ENCODE measurements at places on chromosomes 13 and 19.

GRCh38 chr13:50419896-50420295 lies 404.7 kb downstream of the KCNRG start:
- no peak for DNase-seq

- DNase-seq, result no peak
These were observed 10.6 kb upstream of the ZNF460 start for GRCh38 chr19:57269515-57270250.

DNA sequence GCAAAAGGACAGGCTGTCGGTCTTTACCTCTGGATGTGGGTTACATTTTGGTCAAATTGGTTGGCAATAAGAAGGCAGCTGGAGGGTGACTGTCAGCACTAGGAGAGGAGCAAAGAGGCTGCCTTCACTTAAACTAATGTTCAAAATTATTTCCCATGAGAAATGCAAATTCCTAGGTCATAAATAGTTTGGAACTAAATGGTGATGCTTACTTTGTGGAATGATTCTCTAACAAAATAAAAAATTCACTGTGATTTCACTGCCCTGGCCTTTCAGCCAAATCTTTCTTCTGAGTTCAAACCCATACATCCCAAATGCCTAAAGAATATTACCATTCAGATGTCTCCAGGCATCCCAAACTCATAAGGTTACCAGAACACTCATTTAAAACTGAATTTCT lies 25.0 kb upstream of the OXGR1 start:
- DNase-seq, result no peak

DNA sequence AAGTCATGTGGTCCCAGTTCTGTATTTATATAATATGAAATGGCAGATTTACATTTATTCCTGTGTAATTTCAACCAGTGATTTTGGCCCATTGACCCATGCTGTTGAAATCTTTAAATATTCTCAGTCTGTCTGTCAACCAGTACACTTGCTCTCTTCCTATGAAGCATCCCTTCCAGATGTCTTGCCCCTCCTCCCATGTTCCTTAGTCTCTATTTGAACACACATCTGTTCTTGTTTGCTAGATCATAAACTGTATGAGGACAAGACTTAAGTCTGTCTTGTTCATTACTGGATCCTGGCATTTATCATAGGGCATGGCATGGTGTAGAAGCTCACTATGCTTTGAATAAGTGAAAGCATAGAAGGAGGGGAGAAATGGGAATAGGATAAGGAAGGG lies 34.9 kb downstream of the STARD13 start:
- no peak for DNase-seq

DNA sequence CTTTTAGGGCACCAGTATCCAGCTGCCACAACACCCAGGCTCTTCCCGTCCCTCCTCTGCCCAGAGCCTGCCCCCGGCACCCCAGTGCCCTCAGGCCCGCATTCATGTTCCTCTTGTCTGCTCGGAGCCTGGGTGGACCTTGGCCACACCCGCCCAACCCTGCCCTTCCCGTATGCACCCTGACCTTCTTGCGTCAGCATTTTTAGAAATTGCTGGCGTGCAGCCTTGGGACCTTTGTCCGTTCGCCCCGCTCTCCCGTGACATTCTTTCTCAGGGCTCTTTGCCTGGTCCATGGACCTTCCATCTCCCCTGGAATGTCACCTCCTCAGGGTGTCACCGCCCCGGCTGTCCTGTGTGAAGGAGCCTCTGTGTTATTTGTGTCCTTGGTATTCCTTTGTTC lies 7.6 kb downstream of the NUCB1 start:
- DNase-seq, result no peak

GRCh38 chr13:40337651-40338050 lies 328.8 kb downstream of the FOXO1 start:
- no peak for DNase-seq

DNA sequence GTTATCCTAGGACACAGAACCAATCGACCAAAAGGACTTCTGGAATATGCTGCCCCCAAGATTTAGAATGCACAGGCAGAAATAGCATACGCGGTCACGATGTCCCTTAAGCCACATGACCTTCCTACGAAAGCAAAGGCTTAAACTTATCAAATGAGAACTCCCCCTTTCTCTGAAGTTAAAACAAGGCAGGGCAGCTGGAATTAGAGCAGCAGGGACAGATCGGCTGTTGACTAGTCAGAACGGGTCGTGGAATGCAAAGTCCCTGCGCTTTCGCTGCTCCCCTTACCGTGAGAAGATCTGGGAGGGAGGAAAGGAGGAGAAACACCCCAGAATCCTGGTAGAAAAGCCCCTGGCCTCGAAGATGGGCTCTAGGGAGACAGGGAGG lies 799 bp upstream of the USPL1 start:
- DNase-seq, result peak; percentile 60

GRCh38 chr13:21344662-21345176 lies 114.4 kb downstream of the ZDHHC20 start:
- DNase-seq, result no peak

DNA sequence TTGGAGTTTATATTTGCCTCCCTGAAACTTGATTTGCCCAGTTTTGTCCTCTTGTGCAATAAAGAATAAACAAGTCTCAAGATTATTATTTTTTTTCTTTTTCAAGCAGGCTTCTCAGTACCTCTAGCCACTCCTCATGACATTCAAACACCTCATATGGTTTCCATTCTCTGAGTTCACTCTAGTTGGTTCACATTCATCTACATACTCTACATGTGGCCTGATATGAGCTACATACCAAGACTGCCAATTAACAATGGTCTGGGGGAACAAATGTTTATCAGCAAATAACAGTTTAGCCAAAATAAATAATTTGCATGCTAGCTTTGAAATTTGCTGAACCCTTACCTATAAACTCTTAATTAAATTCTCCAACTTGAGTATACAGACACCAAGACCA lies 22.5 kb downstream of the KCNRG start:
- no peak for DNase-seq

DNA sequence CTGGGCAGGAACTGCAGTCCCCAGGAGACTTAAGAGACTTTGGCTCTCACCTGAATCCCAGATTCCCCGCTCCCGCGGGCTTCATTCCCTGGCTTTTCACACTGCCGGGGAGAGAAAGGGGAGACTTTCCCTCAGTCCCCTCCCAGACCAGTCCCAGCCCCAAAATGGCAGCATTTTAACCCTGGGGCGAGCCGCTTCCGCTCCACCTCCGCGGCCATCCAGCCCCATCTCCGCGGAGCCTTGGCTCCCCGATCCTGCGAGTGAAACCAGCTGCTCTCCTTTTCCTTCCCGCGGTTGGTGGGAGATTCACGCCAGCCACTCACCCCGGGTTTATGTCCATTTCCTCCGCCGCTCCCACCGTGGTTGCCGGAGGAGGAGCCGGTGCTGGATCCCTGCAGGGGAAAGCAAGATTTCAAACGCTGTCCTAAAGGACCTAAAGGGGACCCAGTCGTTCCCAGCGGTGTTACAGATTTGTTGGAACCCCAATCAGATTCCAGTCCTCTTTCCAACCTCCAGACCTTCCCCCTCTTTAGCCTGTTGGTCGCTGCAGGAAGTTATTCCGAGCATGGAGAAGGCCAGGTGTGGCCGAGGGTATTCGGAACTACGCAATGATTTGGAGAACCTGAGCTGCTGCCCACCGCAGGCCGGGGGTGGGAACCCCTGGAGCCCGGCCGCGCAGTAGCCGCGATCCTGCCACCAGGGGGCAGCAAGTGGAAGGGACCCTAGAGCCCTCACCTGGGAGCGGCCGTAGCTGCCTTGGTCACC lies 3.4 kb downstream of the DMKN start:
- DNase-seq, result peak; percentile 57

GRCh38 chr13:24834902-24835510 lies 71.0 kb downstream of the RNF17 start:
- DNase-seq, result no peak

DNA sequence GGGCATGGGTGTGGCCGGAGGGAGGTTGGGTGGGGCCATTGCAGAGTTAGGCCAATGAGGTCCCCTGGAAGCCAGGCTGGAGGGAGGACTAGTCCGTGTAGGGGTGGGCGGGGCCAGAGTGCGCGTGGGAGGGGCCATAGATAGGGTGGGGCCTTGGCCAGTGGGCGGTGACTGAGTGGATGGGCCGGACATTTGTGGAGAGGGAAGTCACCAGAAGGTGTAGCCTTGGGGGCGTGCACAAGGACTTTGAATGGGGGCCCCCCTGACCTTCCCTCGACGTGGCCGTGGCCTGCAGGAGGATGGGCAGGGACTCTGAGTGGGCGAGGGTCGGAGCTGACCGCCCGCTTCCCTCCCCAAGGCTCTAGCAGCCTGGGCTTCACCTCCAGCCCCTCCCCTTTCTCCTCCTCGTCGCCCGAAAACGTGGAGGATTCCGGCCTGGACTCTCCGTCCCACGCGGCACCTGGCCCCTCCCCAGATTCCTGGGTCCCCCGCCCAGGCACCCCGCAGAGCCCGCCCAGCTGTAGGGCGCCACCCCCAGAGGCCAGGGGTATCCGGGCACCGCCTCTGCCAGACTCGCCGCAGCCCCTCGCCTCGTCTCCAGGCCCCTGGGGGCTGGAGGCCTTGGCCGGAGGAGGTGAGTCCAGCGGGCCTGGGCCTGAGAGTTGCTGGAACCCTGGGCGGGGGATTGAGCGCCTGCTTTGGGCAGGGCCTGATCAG lies 16.5 kb upstream of the B3GNT3 start:
- no peak for DNase-seq

DNA sequence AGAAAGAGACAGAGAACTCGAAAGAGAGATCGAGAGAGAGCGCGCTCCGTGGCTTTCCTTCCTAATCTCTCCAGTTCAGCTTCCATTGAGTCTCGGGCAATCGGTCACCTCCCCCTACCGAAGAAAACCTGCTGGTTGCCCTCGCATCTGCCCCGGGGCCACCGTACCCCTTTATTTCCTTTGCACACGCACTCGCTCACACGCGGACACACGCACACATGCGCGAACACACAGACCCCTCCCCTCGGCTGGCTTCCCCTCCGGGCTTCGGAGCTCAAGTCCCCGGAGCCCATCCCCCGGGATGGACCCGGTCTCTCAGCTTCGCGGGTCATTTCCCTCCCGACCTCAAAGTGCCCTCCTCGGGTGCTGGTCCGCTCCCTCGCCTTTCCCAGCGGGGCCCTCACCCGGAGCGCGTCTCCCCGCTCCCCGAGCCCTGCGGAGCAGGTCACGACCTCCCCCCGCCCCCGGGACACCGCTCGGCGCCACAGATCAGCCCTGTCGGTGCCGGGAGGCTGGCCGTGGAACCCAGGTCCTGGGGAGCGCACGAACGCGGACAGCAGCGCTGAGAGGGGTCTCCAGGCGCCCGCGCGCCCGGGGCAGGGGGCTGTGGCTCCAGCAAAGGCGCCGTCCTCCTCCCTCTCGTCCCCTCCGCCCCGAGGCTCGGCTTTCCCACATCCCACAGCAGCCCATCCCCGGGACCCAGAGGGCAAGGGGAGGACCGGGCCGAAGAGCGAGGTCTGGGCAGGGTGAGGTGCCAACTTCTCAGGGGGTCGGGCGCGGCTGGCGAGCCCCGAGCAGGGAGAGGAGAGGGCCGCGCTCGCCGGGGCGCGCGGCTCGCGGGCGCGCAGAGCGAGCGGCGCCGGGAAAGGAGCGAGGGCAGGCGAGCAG lies 1.8 kb downstream of the DACH1 start:
- DNase-seq, result no peak

- no peak for DNase-seq
These were observed 176.3 kb downstream of the RBM26 start for GRCh38 chr13:79229761-79230160.

DNA sequence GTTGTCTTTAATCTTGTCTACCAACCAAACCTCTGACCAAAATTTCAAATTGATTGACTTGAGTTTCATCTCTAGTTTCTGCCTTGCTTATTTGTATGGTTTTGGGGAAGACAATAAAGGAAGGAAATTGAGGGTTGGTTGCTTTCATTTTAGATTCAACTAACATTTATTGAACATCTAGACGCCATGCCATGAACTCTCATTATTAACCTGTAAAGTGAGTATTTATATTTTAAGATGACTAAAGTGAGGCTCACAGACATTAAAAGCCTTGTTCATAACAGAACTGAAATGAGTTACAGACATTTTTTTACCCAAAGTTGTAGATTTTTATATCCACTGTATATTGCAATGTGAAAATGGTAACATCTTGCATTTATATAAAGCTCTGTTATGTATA lies 239.3 kb downstream of the LMO7 start:
- no peak for DNase-seq

DNA sequence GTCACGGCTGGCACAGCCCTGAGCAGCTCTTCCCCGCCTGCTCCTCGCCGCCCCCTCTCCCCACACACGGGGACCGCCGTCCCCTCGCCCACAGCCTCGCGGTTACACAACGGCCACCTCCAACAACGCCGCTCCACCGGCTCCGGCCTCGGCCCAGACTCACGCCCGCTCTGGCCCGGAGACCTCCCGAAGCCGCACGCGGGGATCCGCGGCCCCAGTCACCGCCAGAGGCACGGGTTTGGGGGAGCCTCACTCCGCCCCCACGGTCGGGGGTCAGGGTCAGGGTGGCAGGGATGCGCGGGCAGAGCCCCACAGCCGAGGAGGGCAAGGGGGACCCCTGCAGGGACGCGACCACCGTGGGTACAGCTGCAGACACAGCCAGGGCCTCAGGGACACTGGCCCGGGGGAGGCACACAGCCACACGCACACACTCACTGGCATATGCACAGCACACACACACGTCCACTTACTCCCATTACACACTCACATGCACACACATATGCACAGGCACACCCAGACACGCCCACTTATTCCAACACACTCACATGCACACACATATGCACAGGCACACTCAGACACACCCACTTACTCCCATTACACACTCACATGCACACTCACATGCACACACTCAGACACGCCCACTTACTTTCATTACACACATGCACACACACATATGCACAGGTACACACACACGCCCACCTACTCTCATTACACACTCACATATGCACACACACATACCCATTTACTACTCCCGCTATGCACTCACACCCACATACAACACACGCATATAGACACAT lies 1.6 kb downstream of the TTYH1 start:
- no peak for DNase-seq

- DNase-seq, result no peak
These were observed 43.4 kb upstream of the XPO4 start for GRCh38 chr13:20945952-20946383.

- no peak for DNase-seq
These were observed 752.8 kb upstream of the MIR17HG start for GRCh38 chr13:90594681-90595080.

DNA sequence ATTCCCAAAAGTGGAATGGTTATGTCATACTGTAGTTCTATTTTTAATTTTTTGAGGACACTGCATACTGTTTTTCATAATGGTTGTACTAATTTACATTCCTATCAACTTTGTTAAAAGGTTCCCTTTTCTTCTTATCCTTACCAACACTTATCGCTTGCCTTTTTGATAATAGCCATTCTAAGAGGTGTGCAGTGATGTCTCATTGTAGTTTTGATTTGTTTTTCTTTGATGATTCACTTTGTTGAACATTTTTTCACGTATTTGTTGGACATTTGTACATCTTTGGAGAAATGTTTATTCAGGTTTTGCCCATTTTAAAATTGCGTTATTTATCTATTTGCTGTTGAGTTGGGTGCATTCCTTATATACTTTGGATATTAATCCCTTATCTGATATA lies 188.8 kb upstream of the SPRY2 start:
- no peak for DNase-seq

GRCh38 chr13:94480672-94481145 lies 1.2 kb upstream of the DCT start:
- DNase-seq, result no peak

Data from T-helper 2 cell (primary cell).